CD4-positive, alpha-beta memory T cell (primary cell): ENCODE measurements at places on chromosomes 16 and 17.

DNA sequence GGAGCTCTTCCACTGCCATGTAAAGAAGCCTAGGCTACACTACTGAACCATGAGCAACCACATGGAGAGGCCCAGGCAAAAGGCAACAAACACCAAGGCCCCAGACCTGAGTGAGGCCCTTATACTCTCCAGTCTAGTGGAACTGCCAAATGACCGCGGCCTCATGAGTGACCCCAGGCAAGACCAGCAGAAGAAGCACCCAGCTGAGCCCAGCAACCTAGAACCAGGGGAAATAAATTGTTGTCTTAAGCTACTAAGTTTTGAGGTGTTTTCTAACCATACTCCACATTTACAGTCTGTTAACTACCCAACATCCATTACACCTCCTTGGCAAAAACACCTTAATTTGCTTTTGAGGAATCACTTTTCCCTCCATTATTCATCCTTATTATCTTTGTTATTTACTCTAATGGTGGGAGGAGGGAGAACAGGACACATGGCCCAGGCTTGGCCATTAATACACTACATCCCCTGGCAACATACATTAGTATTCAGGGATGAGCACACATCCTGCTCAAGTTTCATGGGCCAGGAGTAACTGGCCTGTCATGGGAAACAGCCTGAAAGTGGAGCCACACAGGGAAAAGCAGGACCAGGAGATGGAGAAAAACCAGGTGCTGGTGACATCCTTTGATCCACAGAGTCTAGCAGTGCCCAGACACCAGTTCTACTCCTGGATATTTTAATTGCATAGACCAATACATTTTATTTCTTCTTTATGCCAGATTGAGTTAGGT is 26.2 kb downstream of the SLC39A11 start:
- no peak for DNase-seq

DNA sequence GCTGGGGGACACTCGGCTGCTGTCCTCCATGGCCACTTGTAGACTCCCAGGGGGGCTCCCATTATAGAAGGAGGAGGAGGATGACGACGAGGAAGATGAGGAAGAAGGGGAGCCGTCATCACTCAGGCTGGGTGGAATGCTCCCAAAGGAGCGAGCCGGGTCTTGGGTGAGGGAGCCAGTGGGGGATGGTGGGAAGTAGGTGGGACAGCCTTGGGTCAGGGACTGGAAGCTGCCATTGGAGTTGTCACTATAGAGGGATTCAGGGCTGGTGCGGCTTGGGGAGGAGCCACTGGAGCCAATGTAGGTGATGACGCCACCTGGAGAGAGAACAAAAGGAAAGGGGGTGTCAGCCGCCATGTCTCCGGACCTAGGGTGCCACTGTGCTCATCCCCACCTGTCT is 3.3 kb downstream of the NR1D1 start:
- no peak for DNase-seq

DNA sequence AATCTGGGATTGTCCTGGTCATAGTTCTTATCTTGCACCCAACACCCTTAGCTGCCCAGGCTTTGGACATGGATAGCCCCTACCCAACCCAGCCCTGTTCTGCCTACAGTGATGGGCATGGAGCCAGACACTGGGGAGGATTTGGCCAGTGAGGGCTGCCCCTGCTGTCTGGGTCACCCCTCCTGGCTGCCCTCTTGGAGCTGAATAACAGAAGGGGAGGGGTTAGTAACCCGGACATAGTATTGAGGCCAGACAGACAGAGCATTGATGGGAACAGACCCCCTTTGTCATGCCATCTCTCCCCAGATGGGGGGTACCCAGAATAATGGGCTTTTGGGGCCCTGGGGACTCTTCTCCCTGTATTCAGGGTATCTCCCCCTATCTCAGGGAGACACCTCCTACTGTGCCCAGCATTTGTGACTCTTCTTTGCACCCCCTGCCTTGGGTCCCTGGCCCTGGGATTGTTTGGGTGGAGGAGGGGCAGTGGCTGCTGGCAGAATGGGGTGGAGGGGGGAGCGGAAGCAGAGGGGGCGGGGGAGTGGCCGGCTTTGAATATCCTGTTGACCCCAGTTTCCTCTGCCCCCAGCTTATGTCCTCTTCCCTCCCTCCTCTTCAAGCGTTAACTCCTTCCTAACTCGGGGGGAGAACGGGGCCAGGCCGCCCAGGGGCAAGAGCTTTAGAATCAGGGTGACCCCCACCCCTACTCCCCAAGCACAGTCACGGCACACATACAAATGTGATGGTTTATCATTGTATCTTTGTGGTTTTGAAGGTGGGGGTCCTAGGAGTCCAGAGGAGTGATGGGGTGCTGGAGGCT is 17.0 kb downstream of the GJD3 start:
- DNase-seq: no peak

- no peak for DNase-seq
Observed at GRCh38 chr17:8712698-8713097, 31.9 kb downstream of the CCDC42 start.

DNA sequence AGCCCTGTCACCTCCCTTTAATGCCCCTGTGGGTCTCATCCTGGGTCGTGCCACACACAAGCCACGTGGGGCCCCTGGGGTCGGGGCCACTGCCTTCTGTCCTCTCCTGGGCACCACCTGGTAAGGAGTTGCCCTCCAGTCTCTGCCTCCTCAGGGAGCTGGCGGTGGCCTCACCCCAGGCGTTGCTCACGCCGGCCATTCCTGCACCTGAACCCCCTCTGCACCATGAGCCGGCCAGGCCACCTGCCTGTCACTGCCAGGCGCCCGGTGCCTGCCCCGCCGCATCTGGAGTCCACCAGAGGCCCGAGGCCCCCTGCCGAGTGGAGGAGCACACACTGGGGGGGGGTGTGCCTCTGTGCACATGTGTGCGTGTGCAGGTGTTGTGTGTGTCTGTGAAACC is 10.4 kb downstream of the NHERF2 start:
- no peak for DNase-seq

GRCh38 chr16:4260360-4260759 is 12.5 kb downstream of the TFAP4 start:
- DNase-seq: no peak

- DNase-seq: no peak
Observed at GRCh38 chr16:67663151-67663876, 2.6 kb downstream of the PARD6A start.

DNA sequence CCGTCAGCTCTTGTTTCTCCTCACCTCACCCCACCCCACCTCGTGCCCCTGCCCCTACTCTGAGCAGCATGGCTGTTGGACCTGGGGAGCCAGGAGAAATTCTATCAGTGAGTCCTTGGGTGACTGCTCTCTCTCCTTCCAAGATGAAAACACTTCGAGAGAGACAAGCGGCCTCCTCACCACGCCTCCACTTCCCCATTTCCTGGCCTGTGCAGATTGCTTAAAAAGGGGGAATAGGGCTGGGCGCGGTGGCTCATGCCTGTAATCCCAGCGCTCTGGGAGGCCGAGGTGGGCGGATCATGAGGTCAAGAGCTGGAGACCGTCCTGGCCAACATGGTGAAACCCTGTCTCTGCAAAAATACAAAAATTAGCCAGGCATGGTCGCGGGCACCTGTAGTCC is 9.5 kb downstream of the DLX4 start:
- no peak for DNase-seq

- no peak for DNase-seq
Observed at GRCh38 chr17:70078994-70079531, 4.0 kb downstream of the KCNJ16 start.

DNA sequence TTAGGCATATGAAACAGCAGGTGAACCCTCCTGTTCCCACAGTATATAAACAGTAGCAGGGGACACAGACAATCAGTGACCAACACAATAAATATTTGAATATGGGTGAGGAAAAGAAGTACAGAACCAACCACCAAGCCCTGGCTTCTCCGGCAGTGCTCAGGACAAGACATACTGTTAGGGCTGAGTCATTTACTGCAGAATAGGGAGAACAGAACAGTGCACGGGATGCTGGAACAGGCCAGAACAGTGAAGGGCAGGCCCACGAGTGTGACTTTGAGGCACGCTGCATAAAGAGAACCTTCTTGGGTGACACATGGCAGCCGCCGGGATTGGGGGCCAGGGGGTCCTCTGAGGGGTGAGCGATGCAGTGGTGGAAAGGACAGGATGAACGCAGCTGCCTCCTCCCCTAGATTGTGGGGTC is 160.4 kb downstream of the CMIP start:
- DNase-seq: no peak

DNA sequence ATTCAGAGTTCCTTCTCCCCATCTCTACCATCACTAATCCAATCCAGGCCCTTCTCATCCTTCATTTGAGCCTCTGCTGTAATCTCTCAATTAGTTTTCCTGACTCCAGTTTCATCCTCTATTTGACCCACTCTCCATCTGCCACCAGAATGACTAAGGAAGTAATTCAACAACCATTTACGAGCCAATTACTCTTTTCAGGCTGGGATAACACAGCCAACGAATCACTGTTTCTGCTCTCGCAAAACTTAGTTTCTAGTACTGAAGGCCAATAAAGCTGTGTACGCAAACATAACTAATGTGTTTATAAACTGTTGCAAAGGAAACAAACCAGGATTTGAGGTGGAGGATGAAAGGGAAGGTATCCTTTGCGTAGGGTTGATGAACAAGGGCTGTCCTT is 53.7 kb downstream of the MAP2K6 start:
- DNase-seq: no peak

DNA sequence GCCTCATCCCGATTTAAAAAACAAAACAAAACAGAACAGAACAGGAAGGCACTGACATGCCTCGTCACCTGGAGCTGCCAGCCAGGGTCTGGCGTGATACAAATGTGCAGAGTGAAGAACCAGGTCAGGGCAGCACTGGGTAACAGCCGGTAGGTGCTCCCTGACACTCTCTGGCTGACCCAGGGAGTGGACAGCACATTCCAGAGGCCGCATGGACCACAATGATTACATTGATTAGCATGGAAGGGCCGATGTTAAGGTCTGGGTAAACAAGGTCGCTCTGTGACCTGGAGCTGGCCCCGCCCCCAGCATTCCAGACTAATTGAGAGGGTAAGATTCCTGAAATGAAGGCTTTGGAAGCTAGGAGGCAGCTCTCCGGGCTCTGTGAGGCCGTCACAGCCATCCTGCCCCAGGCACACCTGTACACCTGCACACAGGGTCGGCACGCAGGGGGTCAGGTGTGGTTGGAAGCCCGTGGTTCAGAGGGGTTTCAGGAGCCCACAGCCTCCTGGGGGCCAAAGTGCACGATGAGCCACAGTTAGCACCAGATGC is 21.4 kb downstream of the PIEZO1 start:
- DNase-seq: no peak

- no peak for DNase-seq
Observed at GRCh38 chr16:4623593-4623992, 1.0 kb upstream of the MGRN1 start.

- DNase-seq: no peak
Observed at GRCh38 chr17:30292286-30292858, 628 bp upstream of the BLMH start.

GRCh38 chr16:3842994-3843393 is 37.5 kb downstream of the CREBBP start:
- no peak for DNase-seq

DNA sequence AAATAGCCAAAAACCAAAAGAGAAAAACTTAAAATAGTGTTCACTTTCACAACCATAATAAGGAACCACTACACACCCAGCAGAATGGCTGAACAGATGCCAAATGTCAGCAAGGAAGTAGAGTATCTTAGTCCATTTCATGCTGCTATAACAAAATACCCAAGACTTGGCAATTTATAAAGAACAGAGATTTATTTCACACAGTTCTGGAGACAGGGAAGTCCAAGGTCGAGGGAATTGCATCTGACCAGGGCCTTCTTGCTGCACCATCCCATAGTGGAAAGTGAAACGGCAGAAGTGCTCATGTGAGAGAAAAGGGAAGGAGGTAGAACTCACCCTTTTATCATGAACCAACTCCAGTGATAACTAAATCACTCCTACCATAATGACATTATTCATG is 33.8 kb upstream of the CCL22 start:
- no peak for DNase-seq

- no peak for DNase-seq
Observed at GRCh38 chr17:47225436-47225858, 16.3 kb downstream of the MYL4 start.

- DNase-seq: no peak
Observed at GRCh38 chr17:77279448-77280303, 138.9 kb downstream of the SEC14L1 start.
